Caco-2 (cell line): ENCODE measurements at places on chromosomes 1 and 21.
A peak's percentile ranks its signal among the peaks of the same experiment; 100 is the strongest.

- no peak for DNase-seq
Observed at GRCh38 chr1:79371802-79372201, 365.3 kb upstream of the ADGRL4 start.

DNA sequence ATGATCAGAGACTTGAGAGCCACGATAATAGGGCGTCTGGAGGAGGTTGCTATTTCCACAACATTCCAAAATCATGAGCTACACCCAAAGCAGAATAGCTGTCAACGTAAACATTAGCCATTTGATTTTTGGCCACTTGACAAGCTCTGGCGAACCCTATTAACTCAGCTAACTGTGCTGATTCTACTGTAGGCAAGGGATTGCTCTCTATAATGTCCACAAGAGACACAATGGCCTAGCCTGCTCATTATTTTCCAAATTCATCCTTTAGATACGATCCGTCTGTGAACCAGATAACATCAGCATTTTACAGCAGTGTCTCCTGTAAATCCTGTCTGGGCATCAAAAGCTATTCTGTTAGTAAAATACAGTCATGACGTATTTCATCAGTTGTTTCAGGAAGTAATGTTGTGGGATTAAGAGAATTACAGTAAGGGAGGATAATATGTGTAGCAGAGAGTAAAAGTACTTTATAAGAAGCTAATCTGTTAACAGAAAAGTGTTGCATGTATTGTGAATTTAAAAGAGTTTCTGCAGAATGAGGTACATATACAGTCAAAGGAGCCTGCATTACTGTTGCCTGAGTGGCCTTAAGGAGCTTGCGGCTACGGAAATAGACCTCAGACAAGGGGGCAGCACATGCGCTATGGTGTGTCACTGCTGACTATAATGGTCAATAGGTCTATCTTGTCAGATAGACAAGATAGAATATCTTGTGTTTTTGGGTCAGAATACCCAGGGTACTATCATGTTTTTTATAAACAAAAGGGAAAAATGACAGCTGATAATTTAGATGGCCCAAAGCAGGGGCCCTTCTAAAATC, 44.9 kb upstream of the TINAGL1 start:
- no peak for DNase-seq

- DNase-seq, result no peak
Observed at GRCh38 chr21:34845521-34846451, 177.0 kb downstream of the CLIC6 start.

- DNase-seq, result no peak
Observed at GRCh38 chr1:245807954-245808719, 653.4 kb downstream of the KIF26B start.

DNA sequence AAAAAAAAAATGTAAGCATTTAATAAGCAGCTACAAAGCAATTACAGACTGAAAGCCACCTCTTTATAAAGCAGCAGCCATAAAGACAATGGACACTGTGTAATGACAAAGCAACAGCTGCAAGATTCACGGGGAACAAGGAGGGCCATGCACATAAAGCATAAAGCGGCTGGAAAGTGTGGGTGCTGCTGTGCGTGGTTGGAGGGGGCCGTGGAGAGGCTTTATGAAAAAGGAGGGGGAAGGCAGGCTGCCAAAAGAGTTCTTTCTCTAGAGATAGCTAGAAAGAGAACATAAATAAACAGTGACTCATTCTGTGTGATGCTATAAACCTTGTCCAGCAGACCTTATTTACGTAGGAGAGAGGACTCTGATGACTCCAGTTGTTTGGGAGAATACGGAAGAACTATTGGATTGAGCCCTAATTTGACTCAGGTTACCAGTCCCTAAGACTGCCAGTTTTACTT, 49.3 kb downstream of the ADAMTS1 start:
- no peak for DNase-seq

GRCh38 chr1:13842497-13842896, 142.5 kb downstream of the PRDM2 start:
- DNase-seq, result no peak

GRCh38 chr21:25682382-25682781, 43.3 kb downstream of the JAM2 start:
- DNase-seq, result no peak

- DNase-seq, result no peak
Observed at GRCh38 chr1:33719771-33720670, 143.9 kb upstream of the HMGB4 start.

DNA sequence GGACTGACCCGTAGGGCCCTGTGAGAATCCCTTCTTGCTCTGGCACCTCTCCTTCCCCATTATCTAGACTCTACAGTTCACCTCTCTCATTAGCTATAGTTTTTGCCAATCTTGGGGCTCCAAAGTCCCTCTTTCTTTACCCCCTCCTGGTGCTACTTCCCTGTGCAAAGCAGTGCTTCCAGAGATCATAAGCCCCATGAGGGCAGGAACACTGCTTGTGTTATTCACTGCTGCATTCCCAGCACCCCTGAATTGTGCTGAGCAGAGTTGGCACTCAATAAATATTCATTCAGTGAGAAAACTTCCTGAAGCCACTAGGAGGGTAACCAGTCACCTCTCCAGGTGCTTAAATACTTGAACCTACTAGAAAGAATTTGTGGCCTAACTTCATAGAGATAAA, 2.1 kb upstream of the H3-3A start:
- DNase-seq, result no peak

- DNase-seq, result no peak
Observed at GRCh38 chr1:162677607-162678371, 45.5 kb downstream of the DDR2 start.

DNA sequence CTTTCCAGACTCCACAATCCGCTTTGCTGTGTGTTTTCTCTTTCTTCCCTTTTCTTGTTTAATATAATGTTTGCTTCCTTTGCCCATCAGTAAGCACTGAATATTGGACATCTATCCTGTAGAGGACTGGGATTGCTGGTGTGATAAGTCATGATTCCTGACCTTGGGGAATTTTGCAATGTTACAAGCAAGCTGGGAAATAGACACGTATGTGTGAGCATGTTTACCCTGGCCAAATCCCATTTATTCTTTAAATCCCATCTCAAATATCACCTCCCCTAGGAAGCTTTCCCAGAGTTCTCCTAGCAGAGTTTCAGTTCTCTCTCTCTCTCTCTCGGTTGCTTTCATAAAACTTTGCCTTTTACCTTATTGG, 155.3 kb downstream of the ROR1 start:
- DNase-seq, result no peak

DNA sequence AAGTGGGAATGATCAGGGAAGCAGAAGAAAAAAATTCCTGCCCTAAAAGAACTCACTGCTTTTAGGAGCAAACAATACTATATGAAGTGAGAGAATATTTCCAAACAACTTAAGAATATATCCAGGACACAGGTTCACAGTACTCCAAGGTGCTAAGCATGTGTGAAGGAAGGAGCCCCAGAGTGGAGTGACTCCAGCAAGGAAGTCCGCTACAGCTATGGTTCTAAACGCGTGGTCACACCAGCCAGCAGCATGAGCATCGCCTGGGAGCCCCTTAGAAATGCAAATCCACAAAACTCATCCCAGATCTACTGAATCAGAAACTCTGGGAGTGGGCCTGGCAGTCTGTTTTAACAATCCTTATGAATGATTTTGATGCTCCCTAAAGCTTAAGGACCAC, 36.1 kb downstream of the GADD45A start:
- DNase-seq, result no peak

GRCh38 chr1:88801575-88802208, 89.7 kb downstream of the GTF2B start:
- no peak for DNase-seq

- peak; percentile 28 for DNase-seq
Observed at GRCh38 chr21:14403681-14404318, 20.9 kb upstream of the HSPA13 start.

DNA sequence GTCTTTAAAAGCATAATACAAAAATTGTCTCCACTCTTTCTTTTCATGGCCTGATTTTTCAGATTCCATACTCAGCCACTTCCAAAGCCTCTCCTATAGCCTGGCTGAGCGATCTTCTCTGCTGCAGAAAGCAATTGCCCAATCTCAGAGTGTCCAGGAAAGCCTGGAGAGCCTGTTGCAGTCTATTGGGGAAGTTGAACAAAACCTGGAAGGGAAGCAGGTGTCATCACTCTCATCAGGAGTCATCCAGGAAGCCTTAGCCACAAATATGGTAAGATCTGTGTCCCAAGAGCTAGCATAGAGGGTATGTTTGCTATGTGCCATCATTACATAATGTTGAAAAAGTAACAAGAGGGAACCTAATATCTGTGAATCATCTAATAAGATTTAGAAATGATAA, 130.7 kb upstream of the BMP8A start:
- DNase-seq, result no peak

DNA sequence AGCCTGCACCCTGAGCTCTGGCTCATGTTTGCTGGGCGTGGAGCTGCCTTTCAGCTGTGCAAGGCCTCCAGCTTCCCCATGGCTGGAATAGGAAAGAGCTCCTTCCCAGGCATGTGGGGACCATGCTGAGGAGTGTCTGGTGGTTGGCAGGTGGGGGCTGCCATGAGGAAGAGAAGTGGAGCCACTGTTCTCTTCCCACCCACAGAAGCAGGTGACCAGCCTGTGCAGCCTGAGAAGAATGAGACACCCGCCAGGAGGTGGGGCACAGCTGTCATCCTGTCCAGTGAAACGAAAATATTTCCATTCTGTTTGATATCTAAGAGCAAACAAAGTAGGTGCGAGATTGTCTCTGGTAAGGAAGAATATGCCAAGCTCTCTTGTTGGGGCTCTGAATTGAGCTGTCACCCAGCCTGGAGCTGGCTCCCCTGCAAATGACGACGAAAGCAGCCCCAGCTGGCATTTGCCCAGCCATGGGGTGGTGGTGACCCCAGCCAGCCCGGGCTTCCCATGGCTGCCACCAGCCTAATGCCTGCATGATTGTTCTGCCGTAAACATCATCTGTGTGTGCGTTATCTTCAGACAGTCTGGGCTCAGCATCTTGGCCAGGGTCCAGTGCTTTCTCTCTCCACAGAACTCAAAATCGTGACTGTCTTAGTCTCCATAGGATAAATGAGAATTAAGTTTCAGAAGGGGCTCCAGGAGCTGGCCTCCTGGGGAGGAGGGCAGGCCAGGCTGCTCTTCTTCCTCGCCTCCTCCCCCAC, 429.8 kb upstream of the VAMP3 start:
- no peak for DNase-seq

GRCh38 chr1:230940848-230941247, 37.8 kb downstream of the TTC13 start:
- DNase-seq, result no peak
